Mucosa of descending colon (tissue), 3 donors: ENCODE measurements at places on chromosomes 6 and 20. TPM values are rescaled to one million over a fixed set of nuclear protein-coding genes. Genes with fewer than 3 reads are reported as not detected.

DNA sequence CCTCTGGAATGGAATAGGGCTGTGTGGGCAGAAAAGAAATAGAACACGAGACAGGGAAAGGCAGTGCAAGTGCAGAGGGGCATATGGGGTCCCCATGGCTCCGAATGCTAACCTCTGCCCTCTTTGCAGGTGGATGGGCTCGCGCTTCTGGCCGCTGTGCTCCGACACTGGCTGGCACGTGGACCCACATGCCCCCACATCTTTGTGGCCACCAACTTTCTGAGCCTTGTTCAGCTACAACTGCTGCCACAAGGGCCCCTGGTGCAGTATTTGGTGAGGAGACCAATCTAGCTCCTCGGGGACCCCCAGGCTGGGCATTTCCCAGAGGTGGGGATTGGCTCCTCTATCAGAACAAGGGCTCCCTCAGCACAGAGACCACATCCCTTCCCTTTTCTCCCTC, 1.1 kb upstream of the SAPCD1 start:
- no peak for DNase-seq

DNA sequence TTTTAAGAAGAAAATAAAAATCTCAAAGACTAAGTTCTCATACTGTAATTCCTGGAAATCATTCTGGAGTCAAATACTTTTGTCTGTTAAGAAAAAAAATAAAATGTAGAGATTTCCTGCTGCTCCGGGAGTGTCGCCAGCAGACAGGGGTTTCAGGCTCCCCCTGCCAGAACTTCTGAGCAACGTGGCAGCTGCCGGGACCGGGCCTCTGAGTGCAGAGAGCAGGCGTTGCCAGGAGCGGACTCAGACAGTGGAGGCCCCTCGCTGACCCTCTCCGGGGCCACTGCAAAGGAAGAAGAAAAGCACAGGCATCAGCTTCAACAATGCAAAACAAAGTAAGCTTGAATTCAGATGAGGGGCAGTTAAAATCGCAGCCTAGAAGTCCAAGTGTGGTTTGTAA, 95.5 kb downstream of the THBS2 start:
- DNase-seq: no peak

DNA sequence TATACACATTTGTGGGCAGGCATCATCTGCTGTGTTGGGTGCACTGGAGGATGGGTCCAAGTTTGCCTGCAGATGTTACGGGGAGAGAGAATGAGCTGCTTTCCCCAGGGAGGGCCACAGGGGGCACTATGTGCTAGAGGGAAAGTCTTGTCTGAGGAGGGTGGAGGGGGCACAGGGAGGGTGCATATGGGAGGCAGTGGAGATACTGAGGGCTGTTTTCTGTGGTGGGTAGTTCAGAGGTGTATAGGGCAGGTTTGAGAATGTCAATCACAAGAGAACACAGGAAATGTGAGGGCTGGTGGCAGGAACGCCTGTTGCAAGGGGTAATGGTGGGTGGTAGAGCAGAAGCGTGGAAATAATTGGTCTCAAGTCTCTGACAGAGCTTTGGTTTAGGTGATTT, 7.7 kb upstream of the PTPRA start:
- DNase-seq: no peak

GRCh38 chr6:437037-437392, 45.5 kb downstream of the IRF4 start:
- no peak for DNase-seq

GRCh38 chr6:116542426-116542825, 3.1 kb downstream of the TRAPPC3L start:
- no peak for DNase-seq

- DNase-seq: no peak
Observed at GRCh38 chr6:41051873-41052272, 1.1 kb upstream of the APOBEC2 start.

DNA sequence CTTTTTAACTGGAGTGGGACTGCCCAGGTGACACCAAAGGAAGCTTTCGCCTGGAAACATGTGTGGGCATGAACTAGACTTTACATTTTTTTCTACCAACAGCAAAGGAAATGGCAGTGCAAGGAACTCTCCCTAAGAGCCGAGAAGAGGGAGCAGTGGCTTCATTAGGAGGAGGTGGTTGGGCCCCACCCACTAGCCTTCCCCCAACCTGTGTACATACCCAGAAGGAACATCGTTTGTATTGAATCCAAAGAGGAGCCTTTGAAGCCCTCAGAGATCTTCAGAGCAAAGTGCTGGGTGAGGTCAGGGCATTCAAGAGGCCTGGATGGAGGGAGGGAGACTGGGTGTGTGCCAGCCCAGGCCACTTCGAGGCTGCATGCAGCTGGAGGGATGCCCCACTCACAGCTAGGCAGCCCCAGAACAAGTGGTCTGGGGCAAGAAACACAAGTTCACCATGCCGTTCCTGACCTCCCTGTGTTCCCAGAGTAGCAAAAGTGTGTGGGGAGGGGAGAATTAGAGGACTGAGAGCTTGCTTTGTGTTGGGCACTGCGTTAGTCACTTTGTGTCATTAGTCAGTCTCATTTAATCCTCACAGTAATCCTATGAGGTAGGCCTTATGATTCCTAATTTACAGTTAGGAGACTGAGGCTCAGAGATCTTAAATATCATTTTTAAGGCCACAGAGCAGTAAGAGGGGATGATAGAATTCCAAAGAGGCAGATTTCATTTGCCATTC, 191.6 kb upstream of the SUPT3H start:
- DNase-seq: no peak

- DNase-seq: no peak
Observed at GRCh38 chr6:9044426-9044825, 609.1 kb upstream of the SLC35B3 start.

DNA sequence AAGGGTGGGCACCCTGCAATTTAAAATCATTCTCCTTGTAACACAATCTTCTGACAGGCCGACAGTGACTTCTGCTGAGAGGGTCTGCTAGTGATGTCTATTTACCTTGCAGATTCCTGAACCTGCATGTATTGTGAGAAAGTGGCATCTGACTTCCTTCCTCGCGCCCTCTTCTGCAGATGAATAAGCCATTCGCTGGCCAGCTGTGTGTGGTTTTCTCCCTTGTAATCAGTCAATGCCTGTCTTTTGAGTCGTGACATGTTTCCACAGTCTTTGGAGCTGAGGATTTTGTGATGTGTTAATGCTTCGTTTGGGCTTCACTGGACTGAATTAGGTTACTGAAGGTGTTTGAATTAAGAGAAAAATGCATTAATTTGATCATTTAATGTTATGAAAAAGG, 125.3 kb downstream of the GRM1 start:
- peak; percentile 1 for DNase-seq

DNA sequence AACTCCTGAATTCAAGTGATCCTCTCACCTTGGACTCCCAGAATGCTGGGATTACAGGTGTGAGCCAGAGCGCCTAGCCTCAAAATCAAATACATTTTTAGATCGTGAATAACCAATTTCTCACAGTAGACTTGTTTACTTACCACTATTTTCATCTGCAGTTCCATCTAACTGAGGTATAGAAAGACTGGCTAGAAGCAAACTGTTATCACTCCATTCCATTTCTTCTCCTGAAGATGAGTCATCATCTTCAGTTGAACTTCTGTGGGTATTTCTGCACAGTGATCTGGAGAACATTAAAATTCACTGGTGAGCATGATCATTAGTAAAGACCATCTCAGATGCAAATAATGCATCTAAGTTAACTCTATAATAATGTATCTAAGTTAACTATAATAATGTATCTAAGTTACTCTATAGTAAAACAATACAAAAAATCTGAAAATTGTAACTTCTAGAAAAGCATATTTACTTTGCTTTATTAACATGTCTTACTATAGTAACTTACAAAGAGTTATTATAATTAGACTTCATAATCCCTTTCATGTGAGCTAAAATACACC, 105.4 kb downstream of the REV3L start:
- DNase-seq: no peak

GRCh38 chr6:37838219-37838921, 18.8 kb downstream of the ZFAND3 start:
- no peak for DNase-seq

DNA sequence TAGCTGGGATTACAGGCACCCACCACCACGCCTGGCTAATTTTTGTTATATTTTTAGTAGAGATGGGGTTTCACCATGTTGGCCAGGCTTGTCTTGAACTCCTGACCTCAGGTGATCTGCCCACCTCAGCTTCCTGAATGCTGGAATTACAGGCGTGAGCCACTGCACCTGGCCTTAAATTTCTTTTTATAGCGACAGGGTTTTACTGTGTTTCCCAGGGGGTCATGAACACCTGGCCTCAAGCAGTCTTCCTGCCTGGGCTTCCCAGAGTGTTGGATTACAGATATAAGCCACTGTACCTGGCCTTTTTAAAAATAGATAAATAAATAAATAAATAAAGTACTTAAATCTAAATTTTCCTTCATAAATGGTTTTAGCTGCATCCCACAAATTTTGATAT, 57.5 kb downstream of the LIN28B start:
- no peak for DNase-seq

DNA sequence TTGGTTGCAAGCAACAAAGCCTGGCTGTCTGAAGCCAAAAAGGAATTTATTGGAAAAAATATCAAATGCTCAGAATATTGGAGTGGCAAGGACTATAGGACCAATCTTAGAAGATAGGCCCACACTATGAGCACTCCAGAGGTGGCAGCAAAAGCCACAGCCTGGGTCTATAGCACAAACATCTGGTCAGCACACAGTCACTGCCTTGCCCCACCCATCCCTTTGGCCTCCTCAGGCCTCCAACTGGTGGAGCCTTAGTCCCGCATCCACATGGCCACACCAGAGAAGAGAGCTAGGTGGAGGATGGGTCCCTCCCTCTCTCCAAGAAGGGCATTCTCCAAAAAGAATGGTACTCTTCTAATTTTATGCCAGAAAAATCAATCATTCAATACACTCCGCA, 14.0 kb downstream of the NUDT3 start:
- no peak for DNase-seq

GRCh38 chr6:111899531-111899930, 26.3 kb upstream of the FYN start:
- no peak for DNase-seq

The ADGRB3 gene
- total RNA-seq: 7.8 TPM

The OXT gene
- not detected for total RNA-seq

The FOXC1 gene
- 1.1 TPM for total RNA-seq

The TMEM200A gene
- 8.6 TPM for total RNA-seq
